Stimulated activated CD8-positive, alpha-beta memory T cell treated with anti-CD3 and anti-CD28 coated beads, Interleukin-2, amount 100 ng/mL, for 48 hours (primary cell): ENCODE measurements at places on chromosomes 16 and 17.

DNA sequence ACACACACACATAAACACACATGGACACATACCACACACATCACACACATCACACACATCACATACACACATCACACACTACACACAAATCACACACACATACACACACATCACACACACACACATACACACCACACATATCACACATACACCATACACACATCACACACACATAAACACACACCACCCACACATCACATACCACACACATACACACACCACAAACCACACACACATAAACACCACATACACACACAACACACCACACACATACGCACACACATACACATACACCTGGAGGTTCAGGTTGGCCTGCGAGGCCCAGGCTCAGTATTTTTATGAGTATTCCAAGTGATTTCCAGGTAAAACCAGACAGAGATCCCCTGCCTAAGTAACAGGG lies 279.5 kb downstream of the FOXL1 start:
- no peak for DNase-seq

DNA sequence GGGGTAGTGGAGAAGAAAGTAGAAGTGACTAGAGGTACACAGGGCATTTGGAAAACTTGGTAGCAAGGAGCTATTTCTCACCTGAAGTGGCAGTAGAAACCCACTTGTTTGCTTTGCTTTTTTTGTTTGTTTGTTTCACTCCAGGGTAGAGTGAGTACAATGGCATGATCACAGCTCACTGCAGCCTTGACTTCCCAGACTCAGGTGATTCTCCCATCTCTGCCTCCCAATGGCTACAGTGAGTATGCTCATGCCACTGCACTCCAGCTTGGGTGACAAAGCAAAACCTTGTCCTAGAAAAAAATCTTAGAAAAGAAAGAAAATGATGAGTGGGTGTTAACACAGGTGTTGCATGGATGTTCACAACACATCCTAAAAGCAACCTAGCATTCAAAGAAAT lies 40.4 kb downstream of the SCNN1G start:
- DNase-seq: no peak

DNA sequence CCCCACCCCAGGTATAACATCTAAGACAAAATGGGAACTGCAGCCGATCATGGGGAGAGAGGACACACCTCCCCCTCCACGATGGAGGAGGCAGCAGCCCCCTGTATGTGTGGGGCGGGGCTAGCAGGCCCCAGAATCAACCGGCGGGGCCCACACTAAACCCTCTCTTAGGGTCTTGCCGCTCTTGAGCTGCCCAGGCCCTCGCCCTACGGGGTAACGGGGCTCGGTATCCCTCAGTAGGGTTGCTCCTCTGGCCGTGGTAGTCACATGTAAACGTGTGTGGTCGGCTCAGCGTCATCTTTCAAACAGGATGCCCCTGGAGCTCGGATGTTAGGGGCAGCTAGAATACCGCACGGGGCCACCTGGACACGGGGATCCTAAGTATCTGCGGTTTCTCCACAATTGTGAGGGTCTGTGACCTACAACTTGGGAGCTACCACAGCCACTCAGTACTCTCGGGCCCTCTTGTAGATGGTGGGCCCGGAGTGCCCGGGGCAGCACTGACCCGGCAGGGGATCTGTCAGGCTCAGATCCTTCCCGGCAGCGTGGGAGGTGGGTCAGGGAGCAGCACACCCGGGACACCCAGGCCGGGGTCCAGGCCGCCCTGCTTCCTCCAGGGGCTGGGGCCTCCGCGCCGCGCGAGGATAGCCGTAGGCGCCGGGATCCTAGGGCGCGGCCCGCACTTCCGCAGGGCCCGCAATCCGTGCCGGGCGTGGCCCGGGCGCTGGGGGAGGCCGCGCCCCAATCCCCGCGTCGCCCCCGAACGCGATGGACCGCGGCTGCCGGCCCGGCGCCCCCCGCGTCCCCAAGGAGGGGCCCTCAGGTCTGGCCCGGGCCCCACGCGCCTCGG lies 781 bp downstream of the ARHGDIA start:
- no peak for DNase-seq

GRCh38 chr17:66496306-66496705 lies 193.9 kb downstream of the PRKCA start:
- no peak for DNase-seq

DNA sequence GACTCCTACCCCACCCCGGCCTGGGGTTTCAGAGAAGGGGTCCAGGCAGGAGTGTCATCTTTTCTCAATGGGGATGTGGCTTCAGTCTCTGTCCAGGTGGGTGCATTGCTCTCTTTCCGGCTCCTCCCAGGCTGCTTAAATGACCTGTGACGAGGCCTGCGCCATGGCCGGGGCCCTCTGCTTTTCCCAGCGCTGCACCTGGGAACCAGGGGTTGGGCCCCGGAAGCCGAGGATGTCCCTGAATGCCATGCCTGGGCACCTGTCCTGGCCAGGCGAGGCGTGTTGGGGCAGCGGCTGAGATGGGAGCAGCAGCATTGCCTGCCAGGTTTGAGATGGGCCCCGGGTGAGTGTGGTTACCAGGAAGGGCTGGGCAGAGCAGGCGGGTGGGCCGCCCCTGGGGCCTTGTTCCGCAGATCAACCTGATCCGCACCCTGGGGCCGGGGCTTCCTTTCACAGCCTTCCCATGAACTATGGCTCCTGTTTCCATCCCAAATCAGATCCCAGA lies 147.4 kb downstream of the SEC14L1 start:
- DNase-seq: no peak
